Bone marrow (tissue), 2 donors: ENCODE measurements at places on chromosomes 5 and 9.

GRCh38 chr5:148659641-148660345, 5.5 kb upstream of the HTR4 start:
- DNase-seq, result no peak

DNA sequence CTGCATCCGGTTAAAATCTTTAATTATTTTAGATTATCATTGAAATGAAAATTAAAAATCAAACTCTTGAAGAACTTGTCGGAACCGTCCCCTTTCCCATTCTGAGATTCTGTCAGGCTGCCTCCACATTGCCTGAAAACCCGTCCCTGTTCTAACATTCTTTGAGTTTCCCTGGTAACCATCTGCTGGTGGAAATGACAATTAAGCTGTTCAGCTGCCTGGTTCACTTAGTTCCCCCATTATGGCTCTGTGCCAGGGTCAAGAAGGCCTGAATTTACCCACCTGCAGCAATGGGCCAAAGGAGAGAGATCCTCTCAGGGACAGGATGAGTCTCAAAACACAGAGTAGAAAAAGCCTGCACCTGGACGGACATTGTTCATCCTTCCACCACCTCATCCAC, 11.8 kb upstream of the TCOF1 start:
- no peak for DNase-seq

DNA sequence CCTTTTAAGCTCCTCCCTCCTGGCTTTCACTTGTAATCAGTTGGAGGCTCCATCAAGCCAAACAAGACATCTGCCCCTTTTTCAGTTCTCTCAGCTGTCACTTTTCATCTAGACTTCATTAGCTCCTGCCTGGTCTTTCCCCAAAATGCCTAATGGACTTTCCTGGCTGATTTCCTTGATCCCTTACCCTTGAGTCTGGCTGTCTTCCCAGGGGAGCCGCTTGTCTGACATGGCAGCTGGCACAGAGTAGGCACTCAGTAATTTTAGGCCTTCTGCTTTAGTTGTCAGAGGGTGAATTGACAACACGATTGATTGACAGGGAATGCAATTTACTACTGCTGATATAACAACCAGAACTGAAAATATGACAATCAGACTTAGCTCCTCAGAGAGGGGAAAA, 2.1 kb downstream of the C9orf153 start:
- no peak for DNase-seq

DNA sequence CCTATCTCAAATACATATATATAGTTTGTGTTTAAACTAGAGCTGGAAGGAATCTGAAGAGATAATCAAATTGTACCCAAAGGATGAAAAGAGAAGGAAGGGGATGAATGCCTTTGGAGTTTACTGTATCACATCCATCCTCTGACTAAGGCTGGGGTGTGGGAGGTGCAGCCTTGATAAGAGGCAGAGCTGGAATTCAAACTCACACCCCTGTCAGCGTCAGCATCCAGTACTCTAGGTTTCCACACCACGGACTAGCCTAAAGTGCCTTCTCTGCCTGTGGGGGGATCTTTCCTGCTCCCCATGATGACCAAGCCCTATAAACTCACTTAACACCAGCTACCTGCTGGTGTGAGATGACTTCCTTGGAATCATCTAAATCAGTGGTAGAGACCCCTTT, 48.1 kb downstream of the EPB41L4B start:
- DNase-seq, result no peak

DNA sequence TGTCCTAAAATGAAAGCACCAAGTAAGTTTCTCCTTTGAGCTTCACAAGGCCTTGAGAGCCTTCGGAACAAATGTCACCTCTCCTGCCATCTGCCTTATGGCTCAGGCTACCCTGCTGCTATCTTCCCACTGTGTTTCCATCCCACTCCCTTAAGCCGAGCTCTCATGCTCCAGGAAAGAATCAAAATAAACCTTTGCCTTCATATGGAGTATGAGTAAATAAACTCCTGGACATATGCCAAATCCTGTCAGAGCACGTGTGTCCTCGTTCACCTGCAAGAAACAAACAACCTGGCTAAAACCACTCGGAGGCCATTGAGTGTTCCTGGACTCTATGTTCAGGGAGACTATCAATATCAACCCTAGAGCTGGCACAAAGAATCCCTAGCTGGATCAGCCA, 122.3 kb upstream of the CCDC112 start:
- DNase-seq, result no peak

- DNase-seq, result no peak
Observed at GRCh38 chr9:21611891-21612290, 129.8 kb upstream of the IFNE start.

GRCh38 chr9:93673839-93674334, 97.5 kb downstream of the PHF2 start:
- no peak for DNase-seq

GRCh38 chr5:13785781-13786415, 158.6 kb downstream of the DNAH5 start:
- no peak for DNase-seq

DNA sequence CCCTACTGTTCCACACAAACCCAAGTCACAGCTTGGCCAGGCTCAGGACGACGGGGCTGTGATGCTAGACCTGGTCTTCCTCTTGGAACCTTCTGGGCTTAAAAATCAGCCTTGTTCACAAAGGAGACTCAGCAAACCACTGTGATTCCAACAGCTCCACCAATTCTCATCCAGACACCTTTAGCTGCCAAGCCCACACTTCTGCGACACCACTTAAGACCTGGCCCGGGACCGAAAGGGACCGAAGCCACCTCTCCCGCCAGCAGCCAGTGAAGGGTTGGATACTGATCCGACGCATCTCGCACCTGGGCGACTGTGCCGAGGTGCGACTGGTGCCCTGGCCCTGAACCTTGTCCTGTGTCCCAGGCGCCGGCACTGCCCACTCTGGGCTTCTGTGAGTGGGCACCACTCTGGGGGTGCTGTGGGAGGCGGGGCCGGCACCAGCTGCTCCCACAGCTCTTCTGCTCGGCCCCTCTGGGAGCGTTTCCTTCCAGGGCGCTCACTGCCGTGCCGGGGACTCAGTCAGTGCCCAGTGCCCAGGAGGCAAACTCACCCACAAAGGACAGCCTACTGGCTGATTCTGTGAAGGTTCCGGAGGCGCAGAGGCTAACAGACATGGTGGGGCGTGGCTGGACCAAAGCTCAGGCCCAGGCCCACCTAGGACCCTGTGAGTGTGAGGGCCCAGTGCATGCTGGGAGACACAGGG, 50.9 kb downstream of the EXD3 start:
- DNase-seq, result no peak

- DNase-seq, result no peak
Observed at GRCh38 chr9:81694541-81694940, 5.2 kb upstream of the TLE1 start.

GRCh38 chr5:134099939-134100282, 14.6 kb upstream of the TCF7 start:
- DNase-seq, result no peak

GRCh38 chr5:176818391-176819098, 8.2 kb downstream of the UNC5A start:
- DNase-seq, result no peak

DNA sequence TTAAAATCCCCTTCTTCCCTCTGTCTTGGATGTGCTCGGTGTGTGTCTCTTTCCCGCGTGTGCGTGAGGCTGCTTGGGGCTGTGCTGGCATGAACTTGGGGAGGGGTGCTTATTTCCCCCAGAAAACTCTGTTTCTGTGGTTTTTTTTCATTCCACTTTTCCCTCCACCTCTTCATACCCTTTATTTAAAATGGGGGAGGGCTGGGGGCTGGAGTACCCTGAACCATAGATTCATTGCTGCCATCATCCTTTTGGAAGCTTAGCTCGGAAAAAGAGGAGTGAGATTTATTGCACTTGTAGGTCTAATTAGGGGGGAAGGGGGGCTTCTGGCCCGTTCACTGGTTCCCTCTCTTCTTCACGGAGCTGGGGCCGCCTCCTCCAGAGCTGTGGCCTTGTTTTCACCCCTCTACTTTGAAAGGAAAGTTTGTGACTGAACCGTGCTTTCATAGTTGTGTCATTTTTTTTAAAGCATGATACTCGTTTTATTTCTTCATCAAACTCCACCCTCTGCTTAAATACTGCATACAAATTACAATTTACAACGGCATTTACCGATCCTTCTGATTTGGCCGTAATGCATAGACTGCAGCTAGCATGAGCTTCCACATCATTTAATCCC, 2.9 kb downstream of the NR2F1 start:
- no peak for DNase-seq

DNA sequence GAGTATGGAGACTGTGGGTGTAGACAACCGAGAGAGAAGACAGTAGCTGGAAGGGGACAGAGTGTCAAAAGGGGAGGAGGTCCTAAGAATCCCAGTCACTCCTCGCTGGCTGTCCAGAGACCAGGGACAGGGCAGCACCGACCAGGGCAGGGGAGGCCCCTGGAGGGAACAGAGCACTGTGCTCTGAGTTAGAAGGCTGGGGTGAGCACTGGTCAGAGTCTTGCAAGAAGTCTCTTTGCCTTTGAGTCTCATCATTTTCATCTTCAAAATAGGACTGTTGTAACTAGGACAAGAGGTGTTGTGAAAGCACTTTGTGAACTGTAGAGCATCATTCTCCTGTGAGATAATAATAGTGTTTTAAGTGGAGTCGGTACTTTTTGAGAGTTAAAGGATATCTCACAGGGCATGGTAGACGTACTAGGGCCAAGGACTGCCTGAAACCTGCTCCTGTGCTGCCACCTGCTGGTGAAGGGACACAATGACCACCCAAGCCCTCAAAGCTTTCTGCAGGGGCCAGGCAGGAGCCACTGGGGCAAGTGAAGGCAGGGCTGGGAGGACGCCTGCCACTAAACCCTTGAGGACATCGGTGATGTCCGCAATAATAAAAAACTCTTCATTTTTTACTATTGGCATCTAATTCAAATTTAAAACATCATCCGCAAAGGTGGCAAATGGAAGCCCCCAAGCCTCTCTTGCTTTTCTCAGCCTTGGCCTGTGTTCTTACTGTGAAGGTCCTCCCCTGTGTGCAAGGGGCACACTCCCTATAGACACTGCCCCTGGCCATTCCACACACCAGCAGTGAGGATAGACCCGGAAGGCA, 28.2 kb downstream of the SLC6A7 start:
- peak; percentile 72 for DNase-seq

DNA sequence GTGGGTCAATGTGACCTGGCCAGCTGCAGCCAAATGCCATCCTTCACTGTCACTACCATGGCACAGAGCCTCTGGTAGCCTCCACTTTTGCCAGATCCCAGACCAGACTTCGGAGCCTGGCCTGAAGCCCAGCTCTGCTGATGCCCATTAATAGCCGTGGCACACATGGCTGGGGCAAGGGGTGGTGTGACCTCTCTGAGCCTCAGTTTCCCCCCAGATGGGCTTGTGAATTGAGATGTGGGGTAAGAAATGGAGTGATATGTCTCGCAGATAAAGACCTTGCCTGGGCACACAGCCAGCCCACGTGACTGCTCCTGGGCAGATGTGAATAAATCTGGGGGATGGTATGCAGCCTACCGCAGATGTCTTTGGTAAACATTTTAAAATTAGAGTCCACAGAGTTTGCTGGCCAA, 13.9 kb downstream of the SUSD3 start:
- no peak for DNase-seq

DNA sequence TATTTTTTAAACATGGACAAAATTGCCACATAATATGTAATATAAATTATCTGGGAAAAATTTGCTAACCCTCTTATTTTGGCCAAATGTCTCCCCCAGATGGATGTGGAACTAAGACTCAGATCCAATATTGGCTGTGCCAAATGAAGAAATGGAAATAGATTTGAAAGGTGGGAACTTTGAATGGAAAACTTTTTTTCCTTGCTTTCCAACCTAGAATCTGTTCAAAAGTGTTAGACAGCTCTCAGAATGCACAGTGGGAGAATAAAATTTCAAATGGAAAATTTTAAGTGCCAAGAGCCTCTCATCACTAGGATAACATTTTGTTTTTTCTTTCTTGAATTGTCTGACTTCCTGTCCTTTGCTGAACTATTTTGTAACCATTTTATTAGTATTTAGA, 142.6 kb upstream of the GAS1 start:
- DNase-seq, result no peak

- DNase-seq, result no peak
Observed at GRCh38 chr5:15621094-15621493, 121.1 kb downstream of the FBXL7 start.

- DNase-seq, result peak; percentile 65
Observed at GRCh38 chr9:27491154-27491553, 32.9 kb upstream of the IFNK start.

- no peak for DNase-seq
Observed at GRCh38 chr9:136141682-136142413, 23.2 kb upstream of the TMEM250 start.

- no peak for DNase-seq
Observed at GRCh38 chr9:86187121-86187520, 72.3 kb downstream of the C9orf153 start.

DNA sequence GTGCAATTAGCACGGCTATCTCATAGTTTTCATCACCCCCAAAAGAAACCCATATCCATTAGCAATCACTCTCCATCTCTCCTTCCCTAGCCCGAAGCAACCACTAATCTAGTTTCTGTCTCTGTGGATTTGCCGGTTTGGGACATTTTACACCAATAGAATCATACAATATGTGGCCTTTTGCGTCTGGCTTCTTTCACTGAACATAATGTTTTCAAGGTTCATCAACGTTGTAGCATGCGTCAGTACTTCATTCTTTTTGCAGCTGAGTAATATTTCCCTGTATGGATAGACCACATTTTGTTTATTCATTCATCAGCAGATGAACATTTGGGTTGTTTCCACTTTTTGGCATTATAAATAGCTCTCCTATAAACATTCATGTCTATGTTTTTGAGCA, 75.4 kb upstream of the TBC1D2 start:
- no peak for DNase-seq

GRCh38 chr5:7597059-7597642, 201.2 kb downstream of the ADCY2 start:
- DNase-seq, result no peak

GRCh38 chr5:89686081-89686765, 723.3 kb downstream of the CETN3 start:
- peak; percentile 18 for DNase-seq

- DNase-seq, result no peak
Observed at GRCh38 chr9:18786911-18787650, 245.9 kb downstream of the SAXO1 start.

DNA sequence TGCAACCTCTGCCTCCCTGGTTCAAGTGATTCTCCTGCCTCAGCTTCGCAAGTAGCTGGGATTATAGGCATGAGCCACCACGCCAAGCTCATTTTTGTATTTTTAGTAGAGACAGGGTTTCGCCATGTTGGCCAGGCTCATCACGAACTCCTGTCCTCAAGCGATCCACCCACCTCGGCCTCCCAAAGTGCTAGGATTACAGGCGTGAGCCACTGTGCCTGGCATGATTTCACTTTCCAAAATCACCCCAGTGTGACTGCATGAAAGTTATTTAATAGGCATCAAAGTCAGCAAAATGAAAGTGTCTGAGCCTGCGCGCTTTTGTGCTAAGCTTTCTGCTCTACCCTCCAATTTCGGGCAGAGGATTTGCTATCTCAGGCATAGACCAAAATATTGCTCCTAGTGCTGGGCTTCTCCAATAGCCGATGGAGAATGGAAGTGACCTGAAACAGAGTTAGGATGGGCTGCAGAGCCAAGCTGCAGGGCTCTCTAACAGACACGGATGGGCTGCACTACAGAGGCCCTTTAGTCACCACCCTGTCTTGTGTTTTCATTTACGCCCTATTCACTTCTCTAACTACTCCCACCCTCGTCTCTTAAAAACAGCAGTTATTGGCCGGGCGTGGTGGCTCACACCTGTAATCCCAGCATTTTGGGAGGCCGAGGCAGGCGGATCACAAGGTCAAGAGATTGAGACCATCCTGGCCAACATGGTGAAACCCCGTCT, 44.3 kb downstream of the RETREG1 start:
- DNase-seq, result no peak

GRCh38 chr9:138095813-138096518, 218.4 kb downstream of the CACNA1B start:
- no peak for DNase-seq

GRCh38 chr9:36971935-36972488, 62.1 kb downstream of the PAX5 start:
- DNase-seq, result no peak
